Smooth muscle cell of the brain vasculature (primary cell): ENCODE measurements at places on chromosomes 16 and 17.

- DNase-seq, result no peak
These were observed 37.2 kb downstream of the IRF8 start for GRCh38 chr16:85935974-85936760.

DNA sequence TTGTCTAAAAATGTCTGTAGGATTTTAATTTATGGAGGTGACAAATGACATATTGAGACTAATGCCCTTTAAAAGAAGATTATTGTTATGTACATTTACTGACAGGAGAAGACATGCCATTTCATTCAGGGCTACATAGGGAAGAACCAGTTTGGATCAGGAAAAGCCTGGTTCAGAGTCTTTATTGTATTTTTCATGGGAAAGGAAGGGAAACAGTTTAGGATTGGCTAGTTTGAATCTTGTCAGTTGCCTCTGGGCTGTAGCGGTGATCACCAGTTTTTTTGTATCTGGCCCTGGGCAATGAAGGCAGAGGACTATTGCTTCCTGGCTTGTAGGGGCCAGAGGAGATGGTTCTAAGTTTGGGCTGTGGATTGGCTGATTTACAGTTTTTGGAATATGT is 31.8 kb downstream of the NSRP1 start:
- no peak for DNase-seq

DNA sequence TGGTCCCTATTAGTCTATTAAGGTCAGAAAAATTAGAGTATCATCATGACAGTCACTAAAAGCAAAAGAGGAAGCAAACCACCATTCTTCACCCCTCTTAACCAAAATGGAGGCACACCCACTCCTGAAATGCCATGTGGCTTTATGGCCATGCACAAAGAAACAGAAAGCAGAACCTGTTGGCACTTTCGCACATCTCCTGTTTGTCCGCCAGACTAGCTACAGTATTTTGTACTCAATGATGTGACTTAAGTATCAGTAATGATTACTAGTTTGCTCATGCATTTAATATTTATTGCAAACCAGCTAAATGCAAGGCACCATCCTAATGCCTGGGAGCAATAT is 70.2 kb upstream of the GNAO1 start:
- DNase-seq, result no peak

DNA sequence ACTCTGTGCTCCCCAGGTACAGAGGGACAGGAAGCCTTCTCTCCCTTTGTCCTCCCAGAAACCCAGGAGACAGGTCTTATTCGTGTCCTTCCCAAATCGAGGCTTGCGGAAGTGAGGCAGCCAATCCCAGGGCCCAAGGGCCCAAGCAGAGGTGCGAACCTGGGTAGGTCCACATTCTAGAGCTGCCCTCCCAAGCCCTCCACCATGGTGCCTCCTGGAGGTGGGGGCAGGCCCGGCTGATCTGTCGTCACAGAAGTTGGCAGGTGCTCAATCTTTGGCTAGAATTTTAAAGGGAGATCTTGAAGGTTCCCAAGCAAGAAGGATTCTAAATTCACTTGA is 21.5 kb downstream of the MRC2 start:
- no peak for DNase-seq

GRCh38 chr17:42436391-42436790 is 13.3 kb upstream of the CAVIN1 start:
- peak; percentile 89 for DNase-seq

- no peak for DNase-seq
These were observed 17.7 kb downstream of the NT5M start for GRCh38 chr17:17320911-17321220.

DNA sequence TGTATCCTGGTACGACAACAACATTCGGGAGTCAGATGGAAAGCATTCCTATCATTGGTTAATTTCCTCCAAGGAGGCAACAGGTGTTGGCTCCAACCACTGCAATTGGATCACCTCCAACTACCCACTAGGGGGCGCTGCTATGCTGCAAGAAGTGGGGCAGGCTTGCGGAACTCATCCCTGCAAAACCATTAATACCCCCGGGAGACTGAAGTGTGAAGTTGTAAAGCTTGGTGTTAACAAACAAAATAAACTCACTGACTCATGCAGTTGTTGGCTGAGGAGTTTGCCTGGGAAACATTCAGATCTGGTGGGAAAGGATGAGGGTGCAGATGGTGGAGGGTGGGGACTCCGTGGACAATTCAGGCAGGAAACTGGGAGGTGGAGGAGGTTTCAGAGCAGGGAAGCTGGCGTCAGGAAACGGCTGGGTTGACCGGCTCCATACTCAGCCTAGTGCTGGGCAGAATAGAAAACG is 84.9 kb downstream of the HS3ST2 start:
- peak; percentile 13 for DNase-seq

DNA sequence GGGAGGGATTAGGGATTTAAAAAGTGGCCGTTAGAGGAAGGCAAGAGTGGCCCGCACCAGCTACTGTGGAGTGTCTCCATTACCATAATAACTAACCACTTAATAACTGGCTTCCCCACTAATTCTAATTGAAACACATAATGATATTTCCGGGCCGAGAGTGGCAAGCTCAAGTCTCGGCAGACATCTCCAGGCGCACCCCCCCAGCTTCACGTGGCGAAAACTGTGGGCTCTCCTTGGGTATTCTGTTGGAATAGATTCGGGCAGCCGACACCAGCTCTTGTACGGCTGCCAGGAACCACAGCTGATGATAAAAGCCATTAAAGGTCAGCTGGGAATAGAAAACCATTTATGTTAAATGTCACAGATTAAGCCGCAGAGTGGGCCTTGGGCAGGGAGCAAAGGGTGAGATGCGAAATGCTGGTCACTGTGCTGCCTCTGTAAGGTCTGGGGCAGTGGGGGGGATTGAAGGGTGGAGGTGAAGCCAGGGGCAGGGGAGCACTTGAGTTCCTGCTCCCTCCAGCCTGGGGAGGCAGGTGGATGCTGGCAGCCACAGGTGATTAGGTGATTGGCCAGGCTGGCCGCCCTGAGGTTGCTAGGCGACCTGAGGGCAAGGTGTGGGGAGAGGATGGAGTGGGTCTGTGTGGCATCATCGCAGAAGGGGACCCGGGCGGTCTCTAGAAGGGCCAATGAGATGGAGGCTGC is 115.6 kb upstream of the SDK2 start:
- DNase-seq, result no peak

- DNase-seq, result no peak
These were observed 96.0 kb downstream of the TOX3 start for GRCh38 chr16:52450916-52451315.

DNA sequence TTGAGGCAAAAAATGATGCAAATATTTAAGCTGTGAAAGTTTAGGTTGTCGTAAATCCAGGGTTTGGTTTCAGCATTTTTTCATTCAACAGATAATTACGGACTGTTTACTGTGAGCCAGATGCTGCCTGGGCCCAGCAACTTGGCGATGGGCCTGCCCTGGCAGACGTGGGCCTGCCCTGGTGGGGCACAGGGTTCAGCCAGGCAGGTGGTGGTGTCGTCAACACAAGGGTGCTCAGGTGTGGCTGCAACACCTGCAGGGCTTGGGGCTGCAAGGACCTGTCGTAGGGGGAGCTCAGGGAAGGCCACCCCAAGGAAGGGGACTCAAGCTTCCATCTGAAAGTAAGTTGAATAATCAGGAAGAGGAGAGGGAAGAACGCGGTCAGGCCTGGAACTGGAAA is 15.1 kb downstream of the ZC3H18 start:
- no peak for DNase-seq

DNA sequence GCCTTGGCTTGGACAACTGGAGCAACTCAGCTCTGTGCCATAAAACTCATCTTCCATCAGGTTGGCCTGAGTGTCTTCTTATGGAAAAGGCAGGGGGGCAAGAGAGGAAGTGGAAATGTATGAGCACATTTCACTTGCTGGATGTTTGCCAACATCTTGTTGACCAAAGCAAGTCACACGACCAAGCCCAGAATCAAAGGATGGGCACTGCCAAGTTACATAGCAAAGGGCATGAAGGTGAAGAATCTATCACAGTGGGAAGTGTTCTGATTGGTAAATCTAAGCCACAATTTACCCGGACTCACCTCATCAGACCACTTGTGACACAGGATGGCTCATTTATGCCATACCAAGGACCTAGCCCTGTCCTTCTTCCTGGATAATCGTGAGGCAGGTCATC is 310.5 kb upstream of the IRX5 start:
- DNase-seq, result no peak

DNA sequence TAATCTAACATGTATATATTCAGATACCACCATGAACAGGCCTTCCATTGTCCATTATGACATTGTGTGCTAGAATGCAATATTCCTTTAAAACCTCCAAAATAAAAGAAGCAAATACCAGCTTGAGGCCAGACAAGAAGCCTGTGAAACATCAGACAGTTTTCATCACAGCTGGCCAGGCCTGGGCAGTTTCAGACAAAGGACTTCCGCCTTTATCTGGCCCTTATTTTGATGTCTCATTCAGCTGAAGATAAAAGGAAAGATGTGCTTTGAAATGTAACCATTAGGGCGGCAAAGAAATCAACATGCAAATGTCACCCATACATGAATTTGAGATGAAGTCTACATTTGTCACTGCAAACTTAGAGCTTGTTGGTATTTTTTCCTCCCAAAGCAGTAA is 737.5 kb downstream of the KCNJ2 start:
- DNase-seq, result no peak

GRCh38 chr17:13182450-13182849 is 164.6 kb upstream of the ELAC2 start:
- no peak for DNase-seq

- DNase-seq, result no peak
These were observed 62.4 kb downstream of the CCDC182 start for GRCh38 chr17:57682701-57683100.

DNA sequence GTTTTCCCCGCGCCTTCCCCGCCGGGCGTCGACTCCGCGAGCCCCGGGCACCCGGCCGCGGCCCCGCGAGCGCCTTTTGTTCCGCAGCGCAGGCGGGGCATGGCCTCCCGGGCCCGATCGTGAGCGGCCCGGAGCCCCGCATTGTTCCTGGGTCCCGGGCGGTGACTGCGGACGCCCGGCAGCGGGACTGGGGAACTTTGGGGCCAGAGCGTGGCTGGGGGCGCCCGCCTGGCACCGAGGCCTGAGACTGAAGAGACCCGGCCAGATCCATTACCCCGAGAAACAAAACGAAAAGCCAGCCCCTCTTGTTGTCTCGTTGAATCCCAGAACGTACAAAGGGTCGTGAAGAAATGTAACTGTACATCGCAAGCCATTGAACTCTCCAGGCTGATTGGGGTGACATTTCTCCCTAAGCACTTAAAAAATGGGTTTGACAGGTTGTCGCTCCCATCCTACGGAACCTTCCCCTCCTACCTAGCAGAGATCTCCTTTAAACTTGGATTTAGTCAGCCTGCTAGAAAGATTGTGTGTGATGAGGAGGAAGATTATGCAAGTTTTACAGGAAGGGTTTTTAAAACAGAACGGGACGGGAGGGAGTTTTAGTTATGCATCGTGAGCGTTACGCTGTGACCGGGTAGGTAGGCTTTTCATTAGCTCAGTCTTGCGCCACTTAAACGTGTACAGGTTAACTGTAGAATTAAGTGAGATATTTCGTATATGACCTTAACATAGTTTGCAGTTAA is 825 bp downstream of the METTL9 start:
- no peak for DNase-seq

DNA sequence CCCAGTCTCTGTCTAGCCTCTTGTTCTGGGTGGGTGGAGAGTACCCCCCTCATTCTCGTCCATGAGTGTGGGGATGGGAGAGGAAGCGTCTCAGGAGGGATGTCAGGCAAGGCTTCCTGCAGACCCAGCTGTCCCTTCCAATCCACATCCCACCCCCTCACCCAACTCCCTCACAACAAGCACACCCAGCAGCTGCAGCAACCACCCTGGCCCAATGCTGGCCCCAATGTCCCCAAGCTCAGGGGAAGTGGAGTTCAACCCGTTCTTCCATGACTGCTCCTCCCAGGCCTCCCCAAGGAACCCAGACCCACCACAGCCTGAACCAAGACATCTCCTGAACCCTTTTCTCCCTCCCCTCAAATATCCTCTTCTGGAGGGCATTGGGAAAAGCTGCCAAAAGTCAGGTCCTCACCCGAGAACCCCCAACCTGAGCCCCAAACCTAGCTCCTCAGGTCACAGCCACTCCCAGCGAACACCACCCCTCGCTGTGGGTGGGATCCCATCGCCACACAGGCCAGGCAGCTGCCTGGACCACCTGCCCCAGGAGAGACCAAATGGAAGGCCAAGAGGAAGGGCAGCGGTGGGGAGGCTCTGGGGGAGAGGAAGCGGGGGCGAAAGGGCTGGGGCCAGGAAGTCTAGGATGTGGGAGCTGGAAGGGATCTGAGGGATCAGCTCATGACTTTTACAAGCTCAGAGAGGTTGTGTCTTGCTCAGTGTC is 47.6 kb downstream of the FZD2 start:
- no peak for DNase-seq

DNA sequence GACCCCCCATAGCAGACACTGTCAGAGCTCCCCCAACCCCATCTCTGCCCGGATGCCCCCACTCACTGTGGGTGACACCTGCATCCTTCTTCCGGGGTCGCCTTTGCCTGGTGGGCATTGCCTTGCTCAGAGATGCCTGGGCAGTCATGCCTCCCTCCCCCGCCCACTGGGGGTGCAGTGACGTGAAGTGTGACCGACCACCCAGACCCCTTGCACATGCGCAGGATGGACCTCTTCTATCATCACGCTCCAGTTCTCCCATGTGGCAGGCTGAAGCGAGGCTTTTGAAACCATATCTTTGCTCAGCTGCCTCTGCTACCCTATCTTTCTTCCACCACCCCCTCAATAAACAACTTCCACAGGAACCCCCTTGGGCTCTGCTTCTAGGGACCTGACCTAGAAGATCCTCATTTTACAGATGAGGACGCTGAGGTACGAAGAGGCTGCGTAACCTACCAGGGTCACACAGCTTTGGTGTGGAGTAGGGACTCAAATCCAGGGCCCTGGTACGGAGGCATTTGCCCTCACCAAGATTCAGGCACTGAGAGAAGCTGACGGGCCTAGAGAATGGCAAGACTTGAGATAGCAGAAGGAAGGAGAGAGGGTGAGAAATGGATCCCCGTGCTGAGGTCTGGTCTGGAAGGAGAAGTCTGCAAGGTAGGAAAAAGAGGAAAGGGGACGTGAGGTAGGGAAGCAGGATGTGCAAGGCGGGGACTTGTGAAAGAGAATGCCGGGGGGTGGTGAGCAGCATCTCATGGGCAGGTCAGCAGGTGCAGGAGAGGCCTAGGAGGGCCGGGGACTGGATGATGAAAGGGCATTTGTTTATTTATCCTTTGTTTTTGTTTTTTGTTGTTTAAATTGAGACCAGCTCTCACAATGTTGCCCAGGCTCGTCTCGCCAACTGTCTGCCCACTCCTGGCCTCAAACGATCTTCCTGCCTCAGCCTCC is 14.4 kb downstream of the NLRC5 start:
- DNase-seq, result no peak

- DNase-seq, result no peak
These were observed 486.0 kb downstream of the KCNJ2 start for GRCh38 chr17:70655176-70655958.
